ENCODE measurements at places on chromosomes 7 and 10.
A peak's percentile ranks its signal among the peaks of the same experiment; 100 is the strongest.

- no peak for DNase-seq
Measured at GRCh38 chr10:786633-787474, 97.4 kb upstream of the DIP2C start.

DNA sequence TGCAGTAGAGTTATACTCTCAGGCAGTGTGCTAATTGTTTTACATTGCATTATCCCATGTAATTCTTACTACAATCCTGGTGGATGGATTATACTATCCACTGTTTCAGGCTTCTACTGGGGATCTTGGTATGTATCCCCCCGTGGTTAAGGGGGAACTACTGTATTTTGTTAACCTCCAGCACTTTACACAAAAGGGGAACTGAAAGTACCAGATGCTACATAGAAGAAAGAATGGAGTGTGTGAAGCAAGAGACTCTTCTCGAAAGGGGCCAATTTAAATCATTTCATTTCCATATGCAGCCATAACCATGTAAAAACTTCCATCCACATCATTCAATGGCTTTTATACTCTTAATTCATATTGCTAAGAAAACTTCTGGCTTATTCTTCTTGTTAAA is 69.4 kb downstream of the C1GALT1 start:
- DNase-seq = no peak

DNA sequence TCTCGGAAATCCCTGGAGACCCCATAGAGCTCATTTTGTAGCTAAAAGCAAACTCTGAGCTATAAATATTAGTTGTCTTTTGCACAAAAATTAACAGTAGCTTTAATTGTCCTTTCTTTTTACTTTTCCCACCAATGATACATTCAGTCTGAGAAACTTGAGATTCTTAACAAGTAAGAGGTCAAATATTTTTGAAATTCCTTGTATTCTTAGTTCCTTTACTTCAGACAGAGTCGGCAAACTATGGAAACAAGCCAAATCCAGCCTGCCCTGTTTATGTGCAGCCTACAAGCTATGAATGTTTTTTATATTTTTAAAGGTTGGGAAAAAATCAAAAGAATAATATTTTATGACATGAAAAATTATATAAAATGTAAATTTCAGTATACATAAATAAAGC is 146.6 kb downstream of the CTNNA3 start:
- DNase-seq = no peak

- no peak for DNase-seq
Measured at GRCh38 chr10:107442035-107442505, 277.6 kb upstream of the SORCS1 start.

GRCh38 chr7:140213684-140214074 is 36.9 kb upstream of the KDM7A start:
- DNase-seq = no peak

- no peak for DNase-seq
Measured at GRCh38 chr10:128609460-128609859, 483.2 kb upstream of the MKI67 start.

DNA sequence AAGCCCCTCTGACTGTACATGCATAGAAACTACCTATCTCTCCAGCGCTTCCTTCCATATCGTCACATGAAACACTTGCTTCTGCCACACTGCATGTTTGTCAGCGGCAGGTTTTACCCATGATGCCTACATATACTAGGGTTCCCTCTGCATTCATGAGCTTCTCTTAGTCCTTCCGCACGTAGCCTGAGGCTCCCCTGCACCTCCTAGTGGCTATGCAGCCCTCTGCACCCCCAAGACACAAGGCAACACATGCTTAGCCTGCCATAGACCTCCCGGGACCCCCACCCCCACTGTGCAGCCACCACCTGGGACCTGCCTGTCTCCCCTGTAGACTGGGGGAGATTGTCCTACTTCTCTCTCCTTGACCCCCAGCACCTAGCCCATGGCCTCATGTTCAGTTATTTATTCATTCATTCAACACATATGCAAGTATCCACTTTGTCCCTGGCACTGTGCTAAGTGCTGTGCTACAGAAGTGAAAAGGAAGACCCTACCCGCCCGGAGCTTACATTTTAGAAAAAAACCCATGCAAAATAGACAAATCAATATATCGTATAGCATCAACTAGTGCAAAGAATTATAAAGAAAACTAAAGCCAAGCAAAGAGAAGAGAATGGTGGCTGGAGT is 23.5 kb downstream of the TMEM273 start:
- no peak for DNase-seq

GRCh38 chr7:31918706-31919393 is 151.4 kb downstream of the PDE1C start:
- no peak for DNase-seq

- DNase-seq = no peak
Measured at GRCh38 chr7:83738291-83738835, 89.4 kb upstream of the SEMA3E start.

DNA sequence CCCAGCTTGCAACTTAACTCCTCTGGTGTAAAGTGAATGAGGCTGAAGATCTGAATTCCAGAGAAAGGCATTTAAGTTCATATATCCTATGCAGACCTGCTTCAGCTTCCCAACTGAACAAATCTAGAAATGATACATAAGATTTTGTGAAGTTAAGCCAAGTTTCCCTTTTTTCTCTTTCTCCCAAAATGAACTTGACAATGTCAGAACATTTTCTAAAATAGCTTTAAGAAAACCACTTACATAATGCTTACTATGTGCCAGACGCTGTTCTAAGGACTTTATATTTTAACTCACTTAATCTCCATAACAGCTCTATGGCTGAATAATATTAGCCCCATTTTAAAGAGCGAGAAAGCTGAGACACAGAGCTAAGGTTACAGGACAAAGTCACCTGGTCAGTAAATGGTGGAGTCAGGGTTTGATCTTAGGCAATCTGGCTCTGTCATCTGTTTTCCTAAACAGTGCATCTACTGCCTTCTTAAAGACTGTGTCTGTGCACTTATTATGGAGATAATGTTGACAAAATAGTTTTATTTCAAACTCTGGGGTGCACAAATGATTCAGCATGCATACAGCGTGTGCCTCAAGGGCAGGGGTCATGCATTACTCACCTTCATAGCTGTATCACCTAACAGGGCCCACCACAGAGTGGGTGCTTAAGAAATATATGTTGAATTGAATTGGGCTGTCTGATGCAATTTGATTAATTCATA is 66.8 kb downstream of the RHOBTB1 start:
- no peak for DNase-seq

- DNase-seq = no peak
Measured at GRCh38 chr7:21318916-21319270, 109.0 kb upstream of the SP4 start.

DNA sequence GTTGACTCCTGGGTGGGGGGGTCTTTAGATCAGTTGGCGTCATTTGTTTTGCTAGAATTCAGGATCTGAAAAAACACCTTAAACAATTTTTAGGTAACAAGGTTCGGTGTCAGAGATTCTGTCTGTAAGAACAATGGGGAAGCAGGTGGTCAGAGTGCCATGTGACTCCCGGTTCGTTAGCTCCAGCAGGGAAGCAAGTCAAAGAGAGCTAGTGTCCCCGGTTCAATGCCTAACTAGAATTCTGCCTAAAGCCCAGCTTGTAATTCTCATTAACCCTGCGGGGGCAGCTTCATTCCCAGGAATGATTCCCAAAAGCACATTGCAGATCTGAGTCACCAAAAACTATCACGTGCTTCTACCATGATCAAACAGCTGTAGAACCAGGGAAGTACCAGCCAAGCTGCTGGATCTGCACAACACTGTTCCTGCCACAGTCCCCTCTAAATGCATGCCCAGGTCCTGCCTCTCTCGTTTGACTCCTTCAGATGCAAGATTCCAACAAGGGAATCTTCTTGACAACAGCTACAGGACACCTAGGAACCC is 664.3 kb upstream of the CELF2 start:
- DNase-seq = no peak

GRCh38 chr7:124276005-124276622 is 243.2 kb upstream of the TMEM229A start:
- no peak for DNase-seq

- peak; percentile 13 for DNase-seq
Measured at GRCh38 chr7:25389489-25390106, 161.3 kb upstream of the NPVF start.

DNA sequence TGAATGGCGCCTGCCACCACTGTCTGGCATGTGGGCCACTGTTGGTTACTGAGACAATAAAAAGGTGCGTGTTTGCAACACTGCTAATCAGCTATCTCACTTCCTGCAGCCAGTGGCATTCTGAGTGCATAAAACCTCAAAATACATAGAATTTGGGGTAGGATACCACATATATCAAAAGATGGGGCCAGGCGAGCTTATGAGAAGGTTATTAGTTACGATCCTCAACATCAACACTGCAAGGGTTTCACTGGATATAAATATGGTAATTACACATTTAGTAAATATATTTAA is 200.2 kb downstream of the WDR37 start:
- peak; percentile 2 for DNase-seq

- no peak for DNase-seq
Measured at GRCh38 chr7:67992287-67992686, 995.7 kb downstream of the TYW1 start.

DNA sequence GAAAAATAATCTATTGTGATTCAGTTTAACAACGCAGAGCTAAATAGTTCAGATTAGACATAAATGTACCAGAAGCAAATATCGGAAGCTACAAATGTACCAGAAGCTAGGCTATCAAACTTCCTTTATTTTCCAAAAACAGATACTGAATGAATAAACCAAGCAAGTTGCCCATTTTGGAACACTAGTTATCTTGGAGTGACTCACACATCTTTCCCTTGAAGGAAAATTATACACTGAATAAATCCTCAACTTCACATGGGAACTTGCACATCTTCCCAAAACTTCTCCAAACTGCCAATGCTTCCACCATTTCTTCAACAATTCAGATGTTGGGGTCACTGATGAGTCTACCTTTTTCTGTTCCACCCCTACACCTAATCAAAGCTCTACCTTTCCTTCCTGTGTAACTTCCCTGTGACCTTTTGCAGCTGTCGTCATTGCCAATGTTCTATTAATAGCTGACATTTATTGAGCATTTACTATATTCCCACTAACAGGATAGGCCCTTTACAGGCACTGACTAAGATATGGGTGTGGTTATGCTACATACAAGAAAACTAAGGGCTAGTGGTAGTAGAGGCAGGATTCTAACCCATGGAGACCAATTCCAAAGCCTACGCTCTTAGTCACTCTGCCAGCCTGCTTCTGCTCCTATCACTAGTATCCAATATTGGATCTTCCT is 22.7 kb downstream of the RELN start:
- no peak for DNase-seq

Data from KG1 (cell line).